ENCODE measurements at places on chromosomes 1 and 21.

- no peak for DNase-seq
These were observed 42.3 kb downstream of the HMGB4 start for GRCh38 chr1:33906156-33906555.

GRCh38 chr21:44756423-44757185 lies 45.0 kb downstream of the UBE2G2 start:
- no peak for DNase-seq

GRCh38 chr1:63322114-63322943 lies at the start of gene FOXD3:
FOXD3 (plus strand) TSS chr1:63322567; CDS start chr1:63323059, 492 bp downstream.
- peak; percentile 65 for DNase-seq

DNA sequence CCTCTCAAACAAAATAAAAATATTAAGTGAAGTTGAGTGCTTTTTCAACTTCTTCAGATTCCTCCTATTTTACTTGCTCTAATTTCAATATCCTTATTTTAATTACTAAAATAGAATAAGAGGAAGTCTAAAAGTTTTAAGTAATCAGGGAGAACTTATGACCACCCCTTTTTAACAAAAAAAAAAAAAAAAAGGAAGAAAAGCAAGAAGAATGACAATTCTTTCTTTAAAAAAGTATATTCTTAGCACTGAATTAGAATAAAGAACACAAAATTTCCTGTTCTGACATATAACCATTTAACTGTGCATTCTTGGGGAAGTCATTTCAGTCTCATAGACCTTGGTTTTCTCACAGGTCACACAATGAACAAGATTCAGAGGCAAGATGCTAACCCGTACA lies 46.8 kb downstream of the SAMSN1 start:
- no peak for DNase-seq

- DNase-seq: peak; percentile 55
These were observed 25.7 kb upstream of the SLC19A2 start for GRCh38 chr1:169511316-169512005.

GRCh38 chr1:180175806-180176205 lies 21.1 kb downstream of the QSOX1 start:
- no peak for DNase-seq

DNA sequence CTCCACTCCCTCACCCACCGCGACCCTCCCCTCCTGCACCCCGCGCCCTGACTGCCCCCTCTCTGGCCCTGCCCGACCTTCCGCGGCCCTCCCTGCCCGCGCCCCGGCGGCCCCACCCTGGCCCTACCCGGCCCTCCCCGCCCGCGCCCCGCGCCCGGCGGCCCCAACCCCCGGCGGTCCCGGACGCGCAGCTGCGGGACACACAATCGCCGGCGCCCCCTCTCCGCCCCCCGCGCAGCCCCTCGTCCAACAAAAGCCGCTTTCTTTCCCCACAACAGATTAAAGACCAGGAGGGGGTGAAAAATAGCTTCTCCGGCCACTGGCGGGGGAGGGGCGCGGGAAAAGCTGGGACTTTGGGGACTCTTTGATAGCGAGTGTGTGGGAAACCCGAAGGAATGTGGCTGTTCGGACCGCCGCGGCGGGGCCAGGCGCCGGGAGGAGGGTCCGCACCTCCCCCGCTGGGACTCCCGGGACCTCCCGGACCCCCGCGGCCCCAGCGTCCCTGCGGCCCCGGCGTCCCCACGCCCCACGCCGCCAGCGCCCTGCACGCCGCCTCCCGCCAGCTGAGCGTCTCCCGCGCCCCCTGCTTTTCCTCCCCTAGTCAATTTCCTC lies 8.8 kb upstream of the ID3 start:
- DNase-seq: no peak

- DNase-seq: peak; percentile 56
These were observed 1198.9 kb downstream of the PLA2G4A start for GRCh38 chr1:188027613-188028012.

DNA sequence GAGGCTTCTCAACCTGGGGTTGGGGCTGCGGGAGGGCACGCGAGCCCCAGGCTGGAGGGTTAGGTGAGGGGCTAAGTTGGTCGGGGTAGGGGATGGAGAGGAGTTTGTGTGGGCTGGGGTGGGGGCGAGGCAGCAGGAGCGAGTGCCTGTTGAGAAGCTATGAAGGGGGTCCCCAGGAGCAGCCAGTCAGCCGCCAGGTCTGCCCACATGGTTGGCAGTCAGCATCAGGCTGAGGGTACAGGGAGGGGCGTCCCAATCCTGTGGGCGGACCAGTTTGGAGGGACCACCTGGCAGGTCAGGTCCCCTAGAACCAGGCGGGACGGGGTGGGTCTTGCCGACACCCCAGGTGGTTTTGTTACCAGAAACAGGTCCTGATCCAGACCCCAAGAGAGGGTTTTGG lies 400 bp upstream of the TRIM17 start:
- no peak for DNase-seq

DNA sequence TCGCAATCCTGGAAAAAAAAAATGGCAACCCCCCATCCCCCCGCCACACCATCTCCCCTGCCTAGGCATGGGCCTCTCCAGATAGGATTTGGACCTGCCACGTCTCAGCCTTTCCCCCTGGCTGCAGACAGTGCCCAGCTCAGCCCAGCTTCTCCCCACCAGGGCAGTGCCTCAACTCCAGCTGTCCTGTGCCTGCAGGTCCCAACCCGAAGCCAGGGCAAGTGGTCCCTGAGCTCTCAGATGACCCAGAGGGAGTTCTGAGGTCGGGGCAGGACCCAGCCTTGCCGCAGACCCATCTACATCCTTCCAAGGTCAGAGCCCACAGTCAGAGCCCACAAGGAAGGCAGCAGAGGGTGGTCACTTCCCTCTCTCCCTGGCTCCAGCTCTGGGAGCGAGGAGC lies 86.7 kb upstream of the POU3F1 start:
- DNase-seq: no peak

GRCh38 chr1:209710093-209710492 lies 5.4 kb downstream of the HSD11B1 start:
- DNase-seq: peak; percentile 25

GRCh38 chr1:227299688-227300087 lies 18.6 kb downstream of the CDC42BPA start:
- DNase-seq: no peak

DNA sequence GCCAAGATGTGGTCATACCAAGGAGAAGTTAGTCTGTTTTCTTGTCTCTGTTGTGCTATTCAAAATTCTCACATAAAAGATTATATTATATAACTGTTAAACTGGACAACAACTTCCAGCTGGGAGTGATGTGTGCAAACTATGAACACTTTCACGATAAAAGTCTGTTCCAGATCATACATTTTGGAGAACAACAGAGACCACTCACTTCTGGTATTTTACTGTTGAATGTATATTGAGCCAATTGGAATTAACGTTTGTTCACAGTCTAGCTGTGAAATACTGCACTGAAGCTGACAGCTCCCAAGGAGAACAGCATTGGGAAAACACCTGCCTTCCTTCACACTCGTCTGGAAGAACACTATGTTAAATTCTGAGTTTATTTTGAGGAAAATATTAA lies 860 bp upstream of the SHCBP1L start:
- DNase-seq: no peak

DNA sequence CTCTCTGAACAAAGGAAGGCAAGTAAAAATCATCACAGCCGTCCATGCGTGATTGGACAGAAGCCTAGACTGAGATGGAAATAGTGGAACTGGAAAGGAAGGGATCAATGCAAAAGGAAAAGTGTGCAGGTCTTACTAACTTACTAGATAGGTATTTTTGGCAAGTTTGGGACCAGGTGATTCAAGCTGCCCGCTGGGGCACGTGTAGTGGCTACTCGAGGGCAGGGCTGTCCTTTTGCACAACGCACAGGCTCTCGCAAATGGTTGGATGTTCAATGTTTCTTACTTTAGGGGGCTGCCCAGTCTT lies 566 bp upstream of the ALG6 start:
- no peak for DNase-seq

GRCh38 chr1:214463596-214463995 lies 87.8 kb downstream of the PTPN14 start:
- DNase-seq: peak; percentile 38

DNA sequence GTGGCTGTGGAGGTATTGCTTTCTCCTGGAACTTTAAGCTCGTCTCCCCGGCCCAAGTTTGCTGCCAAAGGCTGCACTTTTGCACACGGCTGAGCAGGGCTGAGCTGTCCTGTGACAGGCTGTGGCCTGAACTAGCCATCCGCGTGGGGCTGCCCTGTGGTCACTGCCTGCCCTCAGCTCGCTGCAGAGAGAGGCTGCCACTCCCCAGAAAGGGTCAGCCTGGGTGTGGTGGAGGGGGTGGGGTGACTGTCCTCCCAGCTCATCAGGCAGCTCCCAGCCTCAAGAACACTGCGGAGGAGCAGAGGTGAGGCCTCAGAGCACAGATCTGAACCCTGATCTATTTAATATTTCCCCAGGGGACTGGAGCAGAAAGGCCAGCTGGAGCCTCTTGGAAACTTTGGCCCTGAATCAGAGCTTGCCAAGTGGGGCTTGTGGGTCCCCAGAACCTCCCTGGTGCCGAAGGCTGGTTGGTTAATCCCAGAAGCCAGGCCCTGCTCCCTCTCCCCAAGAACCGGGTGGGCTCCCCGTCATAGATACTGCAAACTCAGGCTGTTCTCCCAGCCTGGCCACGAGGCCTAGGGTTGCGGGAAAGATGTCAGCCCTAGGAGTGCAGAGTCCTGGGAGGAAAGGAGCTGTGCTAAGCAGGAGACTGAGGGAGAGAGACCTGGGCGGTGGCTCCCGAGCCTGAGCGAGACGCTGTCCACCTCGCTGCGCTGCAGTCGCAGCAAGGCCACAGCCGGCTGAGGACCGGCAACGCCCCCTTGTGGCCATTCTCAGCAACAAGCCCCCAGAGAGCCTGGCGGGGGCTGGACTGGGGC lies 125.1 kb upstream of the IPO9 start:
- peak; percentile 91 for DNase-seq

DNA sequence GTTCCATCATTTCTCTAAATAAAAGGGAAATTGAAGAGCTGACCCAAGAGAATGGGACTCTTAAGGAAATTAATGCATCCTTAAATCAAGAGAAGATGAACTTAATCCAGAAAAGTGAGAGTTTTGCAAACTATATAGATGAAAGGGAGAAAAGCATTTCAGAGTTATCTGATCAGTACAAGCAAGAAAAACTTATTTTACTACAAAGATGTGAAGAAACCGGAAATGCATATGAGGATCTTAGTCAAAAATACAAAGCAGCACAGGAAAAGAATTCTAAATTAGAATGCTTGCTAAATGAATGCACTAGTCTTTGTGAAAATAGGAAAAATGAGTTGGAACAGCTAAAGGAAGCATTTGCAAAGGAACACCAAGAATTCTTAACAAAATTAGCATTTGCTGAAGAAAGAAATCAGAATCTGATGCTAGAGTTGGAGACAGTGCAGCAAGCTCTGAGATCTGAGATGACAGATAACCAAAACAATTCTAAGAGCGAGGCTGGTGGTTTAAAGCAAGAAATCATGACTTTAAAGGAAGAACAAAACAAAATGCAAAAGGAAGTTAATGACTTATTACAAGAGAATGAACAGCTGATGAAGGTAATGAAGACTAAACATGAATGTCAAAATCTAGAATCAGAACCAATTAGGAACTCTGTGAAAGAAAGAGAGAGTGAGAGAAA lies 38.4 kb downstream of the CENPF start:
- no peak for DNase-seq

DNA sequence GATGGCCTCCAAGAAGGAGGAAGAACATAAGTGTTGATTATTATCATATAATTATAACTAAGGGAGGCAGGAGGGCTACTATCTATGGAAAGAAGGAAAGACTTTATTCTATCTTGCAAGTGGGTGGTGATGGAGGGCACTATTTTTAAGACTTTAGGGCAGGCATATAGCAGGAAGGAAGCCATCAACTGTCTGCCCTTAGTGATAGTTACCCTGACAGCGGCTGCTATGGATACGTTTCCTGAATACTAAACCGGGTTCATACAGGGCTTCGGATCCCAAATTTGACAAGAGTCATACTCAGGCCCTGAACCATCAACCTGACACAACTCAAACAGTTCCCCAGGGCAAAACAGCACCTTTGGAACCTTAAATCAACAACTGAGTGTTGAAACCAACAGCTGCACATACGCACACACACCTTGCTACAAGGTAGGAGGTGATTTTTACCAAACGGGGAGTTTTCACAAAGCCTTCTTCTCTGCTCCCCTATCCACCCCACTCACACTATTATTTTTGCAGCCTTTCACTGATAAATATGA lies 397.2 kb downstream of the OMA1 start:
- DNase-seq: no peak

- DNase-seq: peak; percentile 62
These were observed 109.4 kb downstream of the NRDC start for GRCh38 chr1:51768971-51769588.

- DNase-seq: no peak
These were observed 147.3 kb downstream of the CD247 start for GRCh38 chr1:167371030-167371429.

DNA sequence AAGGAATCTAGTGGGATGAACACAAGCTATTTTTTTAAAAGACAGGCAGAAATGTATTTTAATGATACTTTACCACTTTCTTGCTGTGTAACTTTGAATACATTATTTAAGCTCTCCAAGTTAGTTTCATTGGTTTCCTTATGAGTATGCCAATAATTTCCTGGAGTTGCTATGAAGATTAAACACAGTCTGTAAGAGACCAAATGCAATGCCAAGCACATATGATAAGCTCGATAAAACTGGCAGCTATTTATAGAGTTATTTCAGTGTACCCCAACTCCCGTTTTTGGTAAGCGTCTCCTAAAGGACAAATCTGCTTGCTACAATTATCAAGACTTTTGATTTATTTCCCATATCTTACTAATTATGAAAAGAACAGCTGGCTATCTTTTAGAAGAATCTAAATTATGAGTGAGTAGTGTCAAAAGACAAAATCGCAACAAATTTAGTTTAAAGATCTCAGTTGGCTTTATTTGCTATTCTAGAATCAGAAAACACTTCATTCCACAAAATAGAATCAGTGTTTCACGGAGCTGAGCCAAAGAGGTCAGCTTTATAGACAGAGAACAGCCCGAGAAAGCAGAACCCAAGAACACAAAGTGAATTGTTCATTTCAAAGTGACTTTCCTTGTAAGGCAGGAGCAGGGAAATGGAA lies 7.2 kb upstream of the MAP10 start:
- no peak for DNase-seq

- DNase-seq: no peak
These were observed 6.3 kb downstream of the ZBTB8B start for GRCh38 chr1:32470991-32471694.

DNA sequence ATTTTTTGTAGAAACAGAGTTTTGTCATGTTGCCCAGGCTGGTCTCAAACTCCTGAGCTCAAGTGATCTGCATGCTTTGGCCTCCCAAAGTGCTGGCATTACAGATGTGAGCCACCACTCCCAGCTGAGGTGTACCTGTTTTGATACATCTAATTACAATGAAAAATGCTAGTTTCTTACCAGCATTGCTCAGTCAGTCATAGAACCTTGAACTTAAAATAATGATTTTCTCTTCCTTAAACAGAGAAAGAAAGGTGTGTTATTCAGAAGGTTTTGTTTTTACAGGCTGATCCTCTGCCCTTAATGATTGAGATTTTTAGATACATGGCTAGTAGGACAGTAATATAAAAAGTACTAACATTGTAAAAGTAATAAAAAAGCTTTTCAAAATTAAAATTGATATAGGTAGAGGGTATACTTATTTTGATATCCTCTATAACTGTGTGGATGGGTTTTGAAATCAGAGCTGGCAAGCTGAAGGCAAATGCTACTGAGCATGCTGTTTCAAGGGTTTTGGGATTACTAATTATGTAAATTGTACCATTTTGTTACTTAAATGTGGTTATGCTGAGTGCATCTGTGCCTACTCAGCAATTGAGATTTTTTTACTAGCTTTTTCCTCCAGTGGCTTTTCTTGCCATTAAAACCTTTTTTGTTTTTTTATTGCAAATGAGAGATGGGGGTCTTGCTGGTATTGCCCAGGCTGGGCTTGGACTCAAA lies 16.1 kb downstream of the PRRC2C start:
- no peak for DNase-seq

GRCh38 chr1:178528953-178529335 lies 16.0 kb downstream of the TEX35 start:
- DNase-seq: no peak

Measured in RPMI7951 (cell line).